Femur (tissue), 1 donor: ENCODE measurements at places on chromosomes 13 and 19.

DNA sequence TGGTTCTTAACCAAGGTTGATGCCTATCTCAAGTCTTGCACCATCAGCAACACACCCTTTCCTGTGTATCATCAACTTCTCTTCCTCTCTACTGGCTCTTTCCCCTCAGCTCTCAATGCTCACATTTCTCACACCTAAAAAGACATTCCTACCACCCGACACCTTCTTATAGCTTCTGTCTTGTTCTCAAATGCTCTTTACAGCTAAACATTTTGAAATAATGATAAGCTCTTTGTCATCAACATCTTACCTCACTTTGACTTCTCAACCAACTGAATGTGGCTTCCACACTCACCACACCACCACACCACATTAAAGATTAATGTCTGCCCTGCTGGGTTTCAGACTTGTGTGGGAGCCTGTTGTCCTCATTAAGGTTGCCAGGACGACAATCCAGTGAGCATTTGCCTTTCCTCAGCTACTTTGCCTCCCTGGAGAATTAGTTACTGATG lies 67.8 kb downstream of the RXFP2 start:
- DNase-seq, result no peak

- peak; percentile 60 for DNase-seq
Observed at GRCh38 chr19:4638317-4638716, 999 bp upstream of the TNFAIP8L1 start.

GRCh38 chr13:110431425-110432294 lies 124.6 kb downstream of the COL4A2 start:
- DNase-seq, result peak; percentile 78

GRCh38 chr19:3003046-3003445 lies 25.7 kb downstream of the TLE6 start:
- DNase-seq, result no peak

DNA sequence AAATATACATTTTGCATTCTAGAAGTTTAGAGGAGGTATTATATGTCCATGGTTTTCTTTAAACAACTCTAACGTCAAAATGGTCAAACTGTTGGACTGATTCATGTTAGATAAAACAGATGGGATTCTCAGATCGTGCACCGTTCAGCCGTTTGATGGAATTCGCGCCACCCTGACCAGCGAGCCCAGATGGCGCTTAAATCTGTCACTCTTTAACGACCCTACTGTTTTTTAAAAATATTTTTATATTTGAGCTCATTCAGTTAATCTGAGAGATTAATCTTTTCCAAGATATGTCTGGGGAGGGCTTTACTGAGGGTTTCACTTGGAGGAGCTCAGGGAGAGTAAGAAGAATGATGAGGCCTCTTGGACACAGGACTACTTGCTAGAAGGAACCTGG lies 164.4 kb downstream of the TM9SF2 start:
- DNase-seq, result no peak

- DNase-seq, result no peak
Observed at GRCh38 chr13:111317571-111318345, 2.7 kb upstream of the TEX29 start.

- DNase-seq, result peak; percentile 39
Observed at GRCh38 chr13:74732736-74733385, 598.7 kb upstream of the KLF12 start.

DNA sequence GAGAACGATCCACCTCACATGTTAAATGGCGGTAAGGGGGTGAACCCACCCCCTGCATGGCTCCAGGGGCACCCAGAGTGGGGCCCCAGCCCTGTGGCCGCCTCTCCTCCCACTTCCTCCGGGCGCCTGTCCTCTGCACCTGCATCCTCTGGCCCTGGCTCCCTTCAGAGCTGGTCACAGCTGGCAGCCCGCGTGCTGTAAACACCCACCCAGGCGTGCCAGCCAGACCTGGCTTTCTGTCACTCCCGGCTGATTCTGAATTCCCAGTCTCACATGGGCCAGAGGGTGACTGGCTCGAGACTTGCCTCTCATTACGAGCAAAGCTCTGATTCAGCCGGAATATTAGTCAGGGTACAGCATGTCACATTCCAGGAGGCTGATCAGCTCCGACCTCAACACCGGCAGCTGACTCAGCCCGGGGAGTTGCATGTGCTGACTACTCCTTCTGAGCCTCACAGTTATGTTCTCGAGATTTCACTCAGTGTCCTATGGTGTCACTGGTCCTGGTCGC lies 75.1 kb downstream of the GNG7 start:
- DNase-seq, result peak; percentile 47

- DNase-seq, result no peak
Observed at GRCh38 chr19:19911150-19911549, 10.4 kb downstream of the ZNF93 start.

DNA sequence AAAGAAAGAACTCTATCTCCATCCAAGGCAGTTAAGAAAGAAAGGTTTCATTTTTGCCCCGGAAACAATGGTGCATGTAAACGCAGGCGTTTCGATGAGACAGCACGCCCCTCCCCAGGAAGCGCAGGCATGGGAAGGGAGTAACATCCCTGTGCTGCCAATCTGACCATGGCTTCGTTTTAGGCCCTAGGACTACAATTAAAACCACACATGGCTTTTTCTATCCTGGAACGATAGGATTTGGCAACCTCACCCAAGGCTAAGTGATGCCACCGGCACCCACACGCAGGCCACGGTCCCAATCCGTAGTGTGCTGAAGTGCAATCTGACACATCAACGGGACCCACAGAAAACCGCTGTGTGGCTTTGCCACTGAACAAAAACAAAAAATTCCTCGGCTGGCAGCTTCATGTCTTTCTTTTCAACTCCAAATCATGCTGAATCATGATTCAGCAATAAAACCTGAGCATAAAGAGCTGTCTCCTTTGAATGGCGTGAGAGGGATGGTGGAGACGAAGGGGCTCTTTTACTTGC lies 24.2 kb downstream of the RANBP3 start:
- no peak for DNase-seq

DNA sequence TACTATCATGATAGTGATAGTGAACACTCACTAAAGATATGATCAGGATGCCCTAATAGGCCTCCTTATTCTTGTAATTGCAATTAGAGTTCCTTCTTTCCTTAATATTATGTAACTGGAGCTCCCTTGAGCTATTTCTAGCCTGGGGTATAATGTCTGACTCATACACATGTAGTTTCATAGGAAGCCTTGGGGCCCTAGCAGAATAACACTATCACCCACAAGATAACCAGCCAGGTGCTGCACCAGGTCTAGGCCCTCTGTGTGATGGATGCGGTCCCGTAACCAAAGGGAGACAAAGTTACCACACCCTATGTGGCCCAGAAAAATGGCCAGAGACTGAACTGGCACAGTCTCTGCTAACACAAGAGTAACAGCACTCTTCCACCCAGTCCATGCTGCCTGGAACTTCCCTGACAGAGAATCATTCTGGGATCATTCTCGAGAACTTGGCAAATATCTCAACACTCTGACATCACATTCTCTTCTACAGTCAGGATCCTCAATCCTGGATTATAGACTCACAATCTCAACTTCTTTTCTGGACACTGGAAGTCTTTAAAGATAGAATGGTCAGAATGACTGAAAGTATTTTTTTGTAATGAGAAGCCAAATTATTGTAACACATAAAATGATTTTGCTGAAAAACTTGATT lies 32.6 kb upstream of the IGFL4 start:
- no peak for DNase-seq

DNA sequence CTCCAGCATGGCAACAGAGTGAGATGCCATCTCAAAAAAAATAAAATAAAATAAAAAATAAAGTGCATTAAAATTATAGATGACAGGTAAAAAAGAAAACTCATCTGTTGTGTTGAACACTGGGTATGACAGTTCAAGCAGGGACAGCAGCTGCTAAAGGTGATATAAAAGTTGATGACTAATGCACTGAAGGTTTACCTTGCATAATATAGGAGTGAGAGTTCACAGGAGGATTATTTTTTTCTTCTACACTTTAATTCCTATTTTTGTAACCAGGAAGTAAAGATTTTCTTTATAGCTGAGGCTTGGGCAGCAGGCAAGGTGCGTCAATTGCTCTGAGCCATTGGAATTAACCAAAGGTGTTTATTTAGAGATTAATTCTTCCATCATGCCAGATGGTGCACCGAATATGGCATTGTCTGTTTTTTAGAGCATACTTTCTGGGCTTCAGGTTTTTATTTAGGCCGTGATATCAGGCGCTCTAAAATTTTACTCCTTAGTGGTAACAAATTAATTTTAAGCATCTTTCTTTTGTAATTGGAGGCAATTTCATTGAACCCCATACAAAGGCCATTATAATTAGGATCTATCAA lies 337.0 kb upstream of the SLC10A2 start:
- no peak for DNase-seq

GRCh38 chr13:114128624-114129522 lies 3.5 kb downstream of the RASA3 start:
- peak; percentile 85 for DNase-seq

DNA sequence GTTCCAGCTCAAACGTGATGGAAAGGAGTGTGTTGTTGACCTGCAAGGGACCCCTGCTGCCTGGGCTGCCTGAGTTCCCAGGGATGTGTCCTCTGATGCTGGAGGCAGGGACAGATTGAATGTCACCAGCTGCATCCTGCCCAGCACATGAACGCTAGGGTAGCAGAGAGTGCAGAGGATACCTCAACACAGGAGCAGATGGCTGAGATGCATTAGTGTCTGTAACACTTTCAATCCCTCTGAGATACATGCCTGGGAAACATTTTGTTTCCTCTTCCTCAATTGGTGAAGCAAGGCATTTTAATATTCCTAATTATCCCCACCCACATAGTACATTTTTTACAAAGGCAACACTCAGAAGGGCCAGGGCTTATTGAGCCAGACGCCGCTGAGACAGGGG lies 106.4 kb upstream of the UBL3 start:
- no peak for DNase-seq

GRCh38 chr13:47549219-47549752 lies 451.8 kb downstream of the SUCLA2 start:
- DNase-seq, result no peak

DNA sequence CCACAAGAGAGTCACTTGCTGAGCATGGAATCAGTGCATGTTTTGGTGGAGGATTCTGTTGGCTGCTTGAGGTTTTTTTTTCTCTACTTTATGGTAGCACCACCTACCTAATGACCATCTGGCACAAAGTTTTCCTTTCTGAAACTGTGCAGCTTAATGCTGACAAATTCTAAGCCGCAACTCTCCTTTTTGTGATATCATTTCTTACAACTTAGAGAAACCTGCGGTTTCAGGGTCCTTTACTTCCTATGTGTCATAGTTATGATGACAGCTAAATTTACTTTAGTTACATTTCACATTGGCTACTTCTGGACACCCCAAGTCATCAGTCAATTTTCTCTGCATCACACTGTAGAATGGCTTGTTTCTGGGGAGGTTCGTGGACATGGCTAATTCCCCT lies 115.4 kb upstream of the TMTC4 start:
- no peak for DNase-seq
